T-helper 2 cell (primary cell): ENCODE measurements at places on chromosomes 6 and 20.

DNA sequence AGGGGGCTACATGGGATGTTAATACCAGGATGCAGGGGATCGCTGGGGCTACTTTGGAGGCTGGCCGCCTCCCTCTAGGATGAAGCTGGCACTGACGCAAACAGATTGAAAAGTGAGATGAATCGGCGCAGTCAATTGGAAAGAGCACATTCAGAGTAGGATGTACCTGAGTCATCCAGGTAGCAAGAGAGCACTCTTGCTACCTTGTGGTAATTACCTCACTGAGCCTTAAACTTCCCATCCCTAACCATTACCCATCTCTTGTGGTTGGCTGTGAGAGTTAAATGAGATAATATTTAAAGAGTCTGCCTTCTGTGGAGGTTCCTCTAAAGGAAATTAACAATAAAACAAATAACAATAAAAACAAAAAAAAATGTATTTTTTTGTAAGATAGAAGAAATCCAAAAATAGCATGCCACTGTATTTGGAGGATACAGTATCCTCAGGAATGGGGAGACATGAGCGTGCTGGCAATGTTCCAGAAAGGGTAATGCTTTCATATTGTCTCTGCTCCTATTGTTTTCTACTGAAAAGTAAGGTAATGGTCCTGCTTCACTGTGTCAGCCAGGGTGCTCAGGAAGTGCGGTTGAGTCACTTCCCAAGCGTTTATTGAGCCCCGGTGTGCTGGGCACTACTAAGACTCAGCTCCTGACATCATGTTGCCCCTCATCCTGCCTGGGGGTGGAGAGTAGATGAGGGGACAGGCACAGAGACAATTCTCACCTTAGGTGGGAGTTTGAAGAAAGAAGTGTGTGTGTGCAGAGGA, 301.1 kb downstream of the EYA4 start:
- no peak for DNase-seq

- DNase-seq: no peak
Measured at GRCh38 chr6:124991764-124992295, 29.6 kb downstream of the RNF217 start.

- DNase-seq: no peak
Measured at GRCh38 chr20:25654487-25654886, 30.7 kb upstream of the NANP start.

DNA sequence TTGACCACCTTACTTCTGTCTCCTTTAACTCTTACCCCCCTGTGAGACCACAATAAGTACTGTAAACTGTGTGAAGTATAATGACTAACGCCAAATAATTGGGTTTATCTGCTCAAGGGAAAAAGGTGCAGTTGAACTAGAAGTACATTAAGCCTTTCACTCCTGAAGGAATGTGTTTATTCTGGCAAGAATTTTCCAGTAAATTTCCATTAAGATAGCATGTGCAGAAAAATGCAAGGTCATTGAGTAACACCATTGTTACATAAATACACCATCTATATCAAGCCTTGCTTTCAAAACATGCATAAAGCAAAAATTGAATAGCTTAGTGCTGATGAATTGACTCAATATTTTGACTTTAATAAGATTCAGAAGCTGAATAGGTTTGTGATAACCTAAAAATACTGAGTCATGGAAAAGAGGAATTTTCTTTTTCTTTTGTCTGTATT, 65.4 kb downstream of the ARHGAP18 start:
- no peak for DNase-seq

DNA sequence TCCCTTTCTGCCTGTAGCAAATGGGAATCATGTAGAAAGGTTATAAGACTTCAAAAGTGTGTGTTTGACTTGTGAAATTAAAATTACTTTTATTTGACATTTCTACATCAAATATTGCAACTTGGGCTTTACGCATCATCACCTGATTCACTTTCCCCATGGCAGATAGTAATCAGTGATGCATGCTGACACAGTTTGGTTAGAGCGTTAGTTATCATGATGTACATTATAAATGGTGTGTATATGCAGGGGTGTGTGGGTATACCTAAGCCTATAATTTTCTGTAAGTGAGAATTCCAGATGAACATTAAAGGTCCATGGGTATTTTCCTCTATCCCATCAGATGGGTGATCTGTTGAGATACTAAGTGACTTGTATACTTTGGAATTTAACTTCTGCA, 141.5 kb downstream of the KLHL32 start:
- no peak for DNase-seq

- DNase-seq: no peak
Measured at GRCh38 chr6:150633486-150633834, 33.8 kb downstream of the PLEKHG1 start.

DNA sequence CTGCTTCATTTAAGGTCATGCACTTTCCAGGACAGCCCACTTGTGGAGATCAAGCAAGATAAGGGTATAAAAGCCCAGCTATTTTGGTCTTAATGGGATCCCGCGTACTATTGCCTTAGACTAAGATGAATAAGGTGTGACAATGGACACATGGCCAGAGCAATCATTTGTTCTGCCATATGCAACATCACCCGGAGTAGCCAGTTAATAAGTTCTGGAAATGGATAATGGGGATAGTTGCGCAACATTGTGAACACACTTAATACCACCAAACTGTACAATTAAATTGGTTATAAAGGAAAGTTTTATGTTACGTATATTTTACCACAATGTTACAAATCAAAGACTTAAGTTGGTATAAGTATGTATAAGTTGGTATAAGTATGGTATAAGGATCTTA, 674.5 kb downstream of the HDGFL1 start:
- no peak for DNase-seq

GRCh38 chr6:37741757-37742400, 44.2 kb upstream of the MDGA1 start:
- DNase-seq: no peak

- DNase-seq: no peak
Measured at GRCh38 chr20:56453352-56453751, 15.1 kb upstream of the RTF2 start.

- DNase-seq: no peak
Measured at GRCh38 chr6:124961777-124962638, at the start of gene RNF217. Gene RNF217, plus strand, starts transcription at chr6:124962437. Its CDS starts 108 bp downstream, at chr6:124962545.

GRCh38 chr6:45424451-45424861, 46.7 kb upstream of the SUPT3H start:
- peak; percentile 28 for DNase-seq

GRCh38 chr6:164294047-164294784, 879.7 kb downstream of the QKI start:
- DNase-seq: no peak

DNA sequence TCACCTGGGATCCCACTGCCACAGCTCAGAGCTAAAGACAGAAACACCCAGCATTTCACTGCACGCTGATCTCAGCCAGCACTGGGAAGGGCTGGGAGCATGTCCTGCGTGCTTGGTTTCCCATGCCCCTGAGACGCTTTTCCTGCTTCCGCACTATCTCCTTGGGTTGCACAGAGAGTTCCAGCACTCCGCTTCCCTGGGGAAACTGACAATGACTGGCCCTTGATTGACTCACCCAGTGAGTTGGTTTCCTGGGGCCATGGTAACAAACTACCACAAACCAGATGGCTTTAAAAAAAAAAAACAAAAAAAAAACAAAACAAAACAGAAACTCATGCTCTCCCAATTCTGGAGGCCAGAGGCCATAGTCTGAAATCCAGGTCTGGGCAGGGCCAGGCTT, 14.8 kb upstream of the MAS1L start:
- DNase-seq: no peak

DNA sequence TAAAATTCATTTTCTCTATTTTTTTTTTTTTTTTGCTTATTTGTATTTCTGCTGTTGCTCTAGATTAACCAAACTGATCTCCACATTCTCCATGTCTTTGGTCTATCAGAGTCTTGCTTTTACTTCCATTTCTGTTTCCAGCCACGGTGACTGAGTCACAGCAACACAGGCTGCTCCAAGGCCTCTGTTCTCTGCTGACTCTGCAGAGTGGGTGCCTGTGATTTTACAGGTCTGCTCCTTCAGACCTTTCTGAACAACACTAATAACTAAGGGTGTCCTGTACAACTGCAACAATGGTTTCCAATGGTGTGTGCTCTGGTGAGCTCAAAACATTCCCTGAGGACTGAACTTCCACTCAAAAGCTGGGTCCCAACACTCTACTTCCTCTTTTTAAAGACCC, 102.3 kb upstream of the BMP2 start:
- no peak for DNase-seq

DNA sequence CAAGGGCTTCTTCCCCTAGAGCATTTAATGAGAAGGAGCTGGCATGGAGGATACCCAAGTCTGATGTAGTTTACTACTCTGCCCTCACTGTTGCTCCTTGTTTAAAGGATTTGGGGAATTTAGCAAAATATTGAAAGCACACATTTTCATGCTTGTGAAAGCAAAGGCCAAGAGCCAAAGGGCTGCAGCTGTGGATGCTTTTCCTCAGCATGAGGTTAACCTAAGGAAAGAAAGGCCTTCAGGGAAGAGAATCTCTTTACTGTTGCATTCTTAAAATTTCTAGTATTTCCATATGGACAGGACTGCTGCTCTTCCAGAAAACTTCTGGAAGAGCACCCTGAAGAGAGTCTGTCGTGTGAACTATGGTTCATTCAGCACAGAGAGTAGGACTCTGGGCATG, 45.9 kb upstream of the SASH1 start:
- DNase-seq: no peak

GRCh38 chr6:148868314-148868713, 121.5 kb downstream of the UST start:
- DNase-seq: no peak

DNA sequence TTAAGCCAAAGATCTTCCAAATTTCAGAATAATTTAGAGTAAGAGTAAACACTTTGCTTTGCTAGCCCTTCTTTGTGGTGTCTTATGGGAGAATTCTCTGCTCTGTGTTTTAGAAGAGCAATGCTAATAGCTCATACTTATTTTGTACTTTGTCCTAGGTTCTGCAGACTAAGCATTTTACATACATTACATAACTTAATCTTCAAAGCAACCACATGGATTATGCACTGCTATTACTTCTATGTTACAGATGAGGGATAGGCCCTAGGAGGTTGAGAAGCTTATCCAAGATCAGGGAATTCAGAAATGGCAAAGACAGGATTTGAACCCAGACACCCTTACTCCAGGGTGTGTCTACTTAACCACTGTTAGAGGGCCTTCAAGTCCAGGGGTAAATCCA, 9.8 kb upstream of the CCDC170 start:
- no peak for DNase-seq

DNA sequence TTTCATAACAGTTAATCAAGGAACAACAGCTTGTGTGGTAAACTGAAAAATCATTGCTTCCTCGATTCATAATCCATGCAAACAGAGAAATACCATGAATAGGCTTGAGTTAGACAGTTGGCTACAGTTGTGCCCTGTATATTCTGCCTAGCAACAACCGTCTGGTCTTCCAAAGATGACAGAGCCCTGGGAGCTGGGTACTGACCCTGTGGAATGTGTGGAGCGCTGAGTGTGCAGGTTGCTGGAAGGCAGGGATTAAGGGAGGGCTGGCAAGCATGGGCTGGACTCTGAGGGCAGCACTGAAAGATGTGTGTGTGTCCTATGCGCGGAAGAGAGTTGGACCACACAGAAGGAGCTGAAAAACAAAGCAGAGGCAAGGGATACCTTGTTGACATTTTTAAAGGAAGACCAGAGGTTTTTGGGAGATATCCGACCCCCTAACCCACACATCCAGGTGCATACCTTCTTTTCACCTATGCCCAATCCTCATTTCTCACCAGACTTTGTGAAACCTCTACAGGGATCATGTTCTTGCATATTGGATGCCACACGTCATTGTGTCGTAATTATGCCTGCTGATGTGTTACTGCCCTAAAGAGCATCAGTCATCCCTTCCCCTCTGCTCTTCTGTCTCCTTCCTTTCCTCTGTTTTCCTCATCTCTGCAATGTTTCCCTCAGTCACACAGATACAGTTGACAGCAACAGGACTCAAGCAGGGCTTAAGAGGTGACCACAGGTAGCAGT, 58.2 kb upstream of the VGLL2 start:
- DNase-seq: no peak

GRCh38 chr6:10315034-10315433, 99.8 kb downstream of the TFAP2A start:
- no peak for DNase-seq

- DNase-seq: no peak
Measured at GRCh38 chr6:157879034-157879872, 56.2 kb downstream of the SNX9 start.

GRCh38 chr6:111070105-111071005, 16.9 kb upstream of the SLC16A10 start:
- DNase-seq: no peak

DNA sequence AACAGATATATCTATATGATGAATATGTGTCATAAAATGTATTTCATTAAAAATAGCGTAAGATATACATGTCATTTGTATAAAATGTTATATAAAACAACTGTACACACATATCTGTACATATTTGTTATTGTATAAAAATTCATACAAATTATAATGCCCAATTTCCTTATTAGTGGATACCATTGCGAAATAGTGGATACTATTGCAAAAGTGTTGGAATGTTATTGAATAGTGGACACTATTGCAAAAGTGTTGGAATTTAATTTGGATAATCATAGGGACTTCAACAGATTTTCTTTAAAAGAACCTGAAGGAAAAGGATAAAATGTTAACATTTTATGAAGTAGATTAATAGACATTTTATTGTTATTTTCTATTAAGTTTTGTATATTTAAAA, 487.4 kb downstream of the HAO1 start:
- no peak for DNase-seq

- DNase-seq: no peak
Measured at GRCh38 chr6:144277605-144278227, 7.4 kb upstream of the UTRN start.

- no peak for DNase-seq
Measured at GRCh38 chr20:17998446-17998845, 29.6 kb downstream of the MGME1 start.

DNA sequence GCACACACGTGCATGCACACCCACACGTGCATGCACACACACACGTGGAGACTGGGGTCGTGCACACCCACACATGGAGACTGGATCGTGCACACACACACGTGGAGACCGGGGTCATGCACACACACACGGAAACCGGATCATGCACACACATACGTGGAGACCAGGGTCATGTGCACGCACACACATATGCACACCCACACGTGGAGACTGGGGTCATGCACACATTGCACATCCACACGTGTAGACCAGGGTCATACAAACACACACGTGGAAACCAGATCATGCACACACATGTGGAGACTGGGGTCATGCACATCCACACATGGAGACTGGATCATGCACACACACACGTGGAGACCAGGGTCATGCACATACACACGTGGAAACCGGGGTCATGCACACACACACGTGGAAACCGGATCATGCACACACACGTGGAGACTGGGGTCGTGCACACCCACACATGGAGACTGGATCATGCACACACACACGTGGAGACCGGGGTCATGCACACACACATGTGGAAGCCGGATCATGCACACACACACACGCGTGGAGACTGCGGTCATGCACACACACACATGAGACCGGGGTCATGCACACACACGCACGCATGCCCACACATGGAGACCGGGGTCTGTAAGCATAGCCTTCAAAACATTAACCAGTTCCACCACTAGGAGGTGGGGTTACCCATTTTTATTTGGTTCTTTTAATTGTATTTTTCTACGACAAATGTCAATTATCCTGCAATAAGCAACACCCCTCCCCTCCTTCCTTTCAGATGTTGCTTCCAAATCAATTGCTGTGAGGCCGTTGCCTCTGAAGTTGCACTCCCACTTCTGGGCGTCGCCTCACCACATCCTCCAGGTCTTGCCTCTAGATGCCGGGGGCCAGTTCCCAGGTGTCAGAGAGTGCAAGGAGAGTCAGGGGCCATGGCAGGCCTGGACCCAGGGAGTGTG, 95.8 kb downstream of the TMEM242 start:
- no peak for DNase-seq

- DNase-seq: peak; percentile 2
Measured at GRCh38 chr6:28105245-28105639, 19.2 kb upstream of the ZSCAN16 start.
